ENCODE measurements at places on chromosomes 5 and 9.
A peak's percentile ranks its signal among the peaks of the same experiment; 100 is the strongest.

DNA sequence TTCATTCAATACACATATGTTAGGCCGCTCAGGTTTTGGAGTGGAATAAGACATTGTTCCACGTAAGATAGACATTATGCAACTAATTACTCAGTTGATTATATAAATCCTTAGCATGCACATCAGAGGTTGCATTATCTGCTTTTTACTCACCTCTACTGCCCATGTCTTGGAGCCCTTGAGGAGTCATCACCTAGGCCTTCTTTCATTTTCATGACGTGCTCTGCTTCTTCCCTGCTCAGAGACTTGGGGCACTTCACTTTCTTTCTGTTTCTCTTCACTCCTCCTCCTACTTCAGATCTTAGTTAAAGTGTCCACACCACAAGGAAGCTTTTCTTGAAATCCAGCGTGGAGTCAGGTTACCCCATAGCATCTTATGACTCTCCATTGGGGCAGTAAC, 241.1 kb downstream of the TLR4 start:
- no peak for DNase-seq

- DNase-seq = peak; percentile 83
These were observed 162.6 kb downstream of the GLIS3 start for GRCh38 chr9:4137234-4137633.

DNA sequence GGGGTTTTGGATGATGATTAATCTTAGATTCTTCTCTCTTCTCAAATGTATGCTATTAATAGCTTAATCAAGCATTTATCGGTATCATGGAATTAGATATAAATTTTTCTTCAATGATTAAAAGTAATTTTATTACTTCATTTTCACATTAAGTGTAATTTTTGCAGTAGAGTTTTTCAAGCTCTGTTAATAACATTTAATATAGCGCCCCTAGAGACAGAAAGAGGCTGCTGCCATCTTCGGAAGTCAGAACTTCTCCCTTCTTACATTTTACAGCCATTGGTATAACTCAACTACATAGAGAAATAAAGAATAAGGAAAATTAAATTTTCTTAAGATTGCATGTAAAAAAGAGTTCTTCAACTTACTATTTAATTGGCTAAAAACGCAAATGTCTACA, 540.3 kb downstream of the GABRG2 start:
- DNase-seq = no peak

DNA sequence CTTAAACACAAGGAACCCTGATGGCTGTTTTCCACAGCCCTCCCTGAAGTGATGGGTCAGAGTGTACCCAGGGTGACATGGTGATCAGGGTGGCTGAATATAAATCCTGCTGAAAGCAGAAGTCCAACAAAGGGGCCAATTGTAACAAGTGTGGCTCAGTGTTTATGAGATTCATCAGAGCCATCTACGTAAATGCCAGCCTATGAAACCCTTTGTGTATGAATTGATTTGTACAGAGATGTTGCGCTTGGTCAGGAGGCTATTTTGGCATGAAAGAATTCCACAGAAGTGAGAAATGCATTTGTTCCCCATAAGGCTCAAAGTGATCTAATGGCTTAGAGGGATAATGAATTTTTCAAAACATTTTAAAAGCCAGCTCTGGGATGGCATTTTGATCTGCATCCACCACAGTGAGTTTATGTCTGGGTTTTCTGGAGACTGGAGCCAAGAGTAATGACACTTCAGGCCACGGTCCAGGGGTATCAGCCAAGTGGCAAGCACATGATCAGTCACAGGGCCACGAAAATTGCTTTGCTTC, 12.4 kb downstream of the PRUNE2 start:
- DNase-seq = no peak

GRCh38 chr9:73979894-73980264, 517.3 kb upstream of the RORB start:
- no peak for DNase-seq

- DNase-seq = no peak
These were observed 15.5 kb downstream of the TRIM7 start for GRCh38 chr5:181189363-181189961.

- no peak for DNase-seq
These were observed 4.3 kb upstream of the MRNIP start for GRCh38 chr5:179862891-179863290.

GRCh38 chr5:60447488-60447920, 252.5 kb downstream of the DEPDC1B start:
- no peak for DNase-seq

DNA sequence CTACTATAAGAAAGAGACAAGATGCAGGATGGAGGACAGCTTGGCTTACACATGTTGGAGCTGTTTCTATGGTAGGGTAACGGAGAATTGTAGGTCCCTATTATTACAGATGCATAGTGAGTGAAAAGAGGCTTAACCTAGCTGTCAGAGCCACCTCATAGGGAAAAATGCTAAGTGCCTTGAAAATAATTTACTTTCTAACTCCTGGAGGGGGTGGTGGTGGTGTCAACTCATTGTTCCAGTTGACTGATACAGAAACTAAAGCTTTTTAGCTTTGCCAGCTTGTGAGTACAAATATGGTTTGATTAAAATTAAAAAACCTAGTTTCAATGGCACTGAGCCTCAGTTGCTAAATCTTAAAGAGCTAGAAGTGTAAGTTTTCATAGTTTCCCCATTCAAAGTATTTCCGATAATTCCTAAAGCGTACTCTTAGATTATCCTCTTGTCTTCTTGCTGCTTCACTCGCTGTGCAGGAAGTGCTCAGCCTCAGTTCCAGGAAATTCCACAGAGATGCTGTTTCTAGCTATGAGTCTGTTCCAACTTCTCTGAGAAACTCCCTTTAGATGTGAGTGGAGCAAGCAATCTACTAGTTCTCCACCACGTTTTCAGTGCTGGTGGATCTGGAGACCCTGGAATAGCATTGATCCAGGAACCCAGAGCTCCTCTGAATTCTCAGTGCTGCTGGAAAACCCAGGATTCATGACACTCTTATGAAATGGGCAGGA, 265.2 kb downstream of the DMAC1 start:
- no peak for DNase-seq

- no peak for DNase-seq
These were observed 80.8 kb upstream of the OSMR start for GRCh38 chr5:38764937-38765391.

DNA sequence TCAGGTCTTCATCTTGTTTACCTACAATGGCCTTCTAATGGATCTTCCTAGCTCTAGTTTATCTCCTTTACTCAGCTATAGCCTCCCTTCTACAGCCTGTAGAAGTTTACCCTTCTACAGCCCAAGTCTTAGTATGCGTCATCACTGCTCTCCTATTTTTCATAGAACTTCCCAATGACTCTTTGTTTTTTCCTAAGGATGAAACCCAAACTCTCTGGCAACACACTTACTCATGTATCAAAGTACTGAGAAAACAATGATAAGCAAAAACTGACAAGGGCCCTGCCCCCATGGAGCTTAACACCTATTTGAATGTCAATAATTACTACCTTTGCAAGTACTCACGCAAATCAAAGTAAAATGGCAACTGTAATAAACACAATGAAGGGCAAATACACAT, 33.7 kb downstream of the LEAP2 start:
- DNase-seq = no peak

DNA sequence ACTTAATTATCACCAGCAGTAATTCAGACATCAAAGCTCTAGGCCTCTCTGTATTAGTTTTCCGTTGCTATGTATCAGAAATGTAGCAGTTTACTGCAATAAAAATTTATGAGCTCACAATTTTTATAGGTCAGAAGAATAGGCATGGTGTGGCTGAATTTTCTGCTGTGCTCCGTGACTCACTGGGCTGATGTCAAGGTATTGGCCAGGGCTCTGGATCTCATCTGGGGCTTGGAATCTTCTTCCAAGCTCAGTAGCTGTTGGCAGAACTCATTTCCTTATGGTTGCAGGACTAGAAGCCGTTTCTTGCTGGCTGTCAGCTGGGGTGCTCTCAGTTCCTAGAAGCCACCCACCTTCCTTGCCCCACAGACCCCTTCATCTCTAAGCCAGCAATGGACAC, 66.3 kb downstream of the PSAT1 start:
- no peak for DNase-seq

GRCh38 chr9:101055516-101055915, 27.0 kb downstream of the PLPPR1 start:
- no peak for DNase-seq

- DNase-seq = peak; percentile 27
These were observed 29.6 kb upstream of the SLC9A3 start for GRCh38 chr5:553874-554273.

DNA sequence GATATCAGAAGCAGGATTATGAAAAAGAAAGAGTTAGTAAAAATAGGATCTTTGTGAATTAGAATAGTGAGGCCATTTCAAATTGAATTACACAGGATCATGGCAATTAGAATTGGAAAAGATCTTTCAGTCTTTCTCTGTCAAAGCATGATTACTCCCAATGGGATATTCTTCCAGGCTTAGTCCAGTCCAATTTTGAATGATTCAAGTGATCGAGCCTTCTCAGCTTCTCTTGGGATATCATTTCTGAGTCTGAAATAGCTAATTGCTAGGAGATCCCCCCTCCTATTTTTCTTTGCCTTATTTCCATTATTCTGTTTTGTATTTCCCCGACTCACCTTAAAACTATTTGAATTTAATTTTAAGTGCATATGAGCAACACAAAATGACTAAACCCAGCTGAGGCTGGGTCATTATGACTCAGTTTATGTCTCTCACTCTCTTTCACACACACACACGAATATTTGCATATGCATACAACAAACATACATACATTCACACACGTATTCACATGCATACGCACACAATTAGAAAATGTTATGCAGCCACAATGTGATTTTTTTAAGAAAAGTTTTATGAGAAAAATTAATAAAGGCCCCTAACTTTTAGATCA, 34.8 kb upstream of the EFNA5 start:
- DNase-seq = peak; percentile 74
